ENCODE measurements at places on chromosomes 5 and 9.
A peak's percentile ranks its signal among the peaks of the same experiment; 100 is the strongest.

DNA sequence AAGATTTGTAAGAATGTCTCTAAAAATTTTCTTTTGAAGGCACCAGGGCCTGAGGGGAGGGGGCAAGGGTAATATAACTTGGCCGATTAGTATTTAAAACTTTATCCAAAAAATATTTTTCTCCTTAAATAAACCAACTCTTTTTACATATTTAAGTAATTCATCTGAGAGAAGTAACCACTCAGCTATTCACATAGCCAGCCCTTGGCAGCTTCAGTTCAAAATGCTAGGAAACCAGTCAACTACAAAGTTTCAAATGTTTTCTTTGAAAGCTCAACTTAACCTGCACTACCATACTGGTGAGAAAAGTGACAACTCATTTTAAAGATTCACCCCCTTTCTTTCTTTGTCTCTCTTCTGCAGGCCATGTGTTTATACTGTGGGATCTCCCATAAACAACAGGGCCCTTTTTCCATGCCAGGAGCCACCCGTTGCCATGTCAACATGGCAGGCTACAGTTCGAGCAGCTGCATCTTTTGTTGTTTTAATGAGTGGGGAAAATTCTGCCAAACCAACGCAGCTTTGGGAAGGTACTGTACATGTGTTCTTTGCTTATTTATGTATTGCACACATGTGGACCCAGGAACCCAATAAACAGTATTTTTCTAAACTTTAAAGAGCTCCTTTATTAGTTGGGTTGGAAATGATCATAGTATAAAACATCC, 46.3 kb downstream of the AOPEP start:
- peak; percentile 21 for DNase-seq

GRCh38 chr5:140108093-140109017, 5.6 kb upstream of the PURA start:
- DNase-seq, result no peak

- no peak for DNase-seq
Observed at GRCh38 chr5:32115985-32116384, 58.1 kb downstream of the GOLPH3 start.

DNA sequence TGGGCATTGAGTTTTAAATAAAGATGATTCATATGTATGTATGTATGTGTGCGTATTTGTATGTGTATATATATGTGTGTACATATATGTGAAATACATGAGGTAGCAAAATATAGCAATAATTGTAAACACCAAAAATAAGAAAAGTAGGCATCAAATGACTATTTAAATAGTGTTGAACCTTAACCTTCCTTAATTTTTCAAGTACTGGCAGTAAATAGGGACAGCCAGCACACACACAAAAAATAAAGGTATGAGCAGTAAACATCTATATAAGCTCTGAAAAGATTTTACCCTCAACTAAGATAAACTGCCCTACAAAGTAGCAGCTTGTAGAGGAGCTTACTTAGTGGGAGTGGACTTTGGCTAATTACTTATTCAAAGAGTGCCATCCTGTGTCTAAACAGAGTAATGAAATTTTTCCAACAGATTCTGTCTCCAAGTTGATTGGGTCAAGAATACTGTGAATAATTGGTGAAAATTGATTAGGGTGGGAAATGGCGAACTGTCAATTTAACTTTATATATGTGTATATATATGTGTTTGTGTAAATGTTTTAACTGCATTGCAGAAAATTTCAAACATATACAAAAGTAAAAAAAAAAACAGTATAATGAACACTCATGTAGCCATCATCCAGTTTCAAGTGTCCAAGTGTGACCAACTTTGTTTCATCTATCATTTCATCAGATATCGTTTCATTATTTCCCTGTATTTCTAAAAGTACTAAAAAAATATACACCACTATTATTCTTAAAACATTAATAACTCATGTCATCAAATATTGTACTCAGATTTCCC, 2.0 kb upstream of the ADAMTS6 start:
- DNase-seq, result peak; percentile 78

- no peak for DNase-seq
Observed at GRCh38 chr9:124050955-124051354, 39.4 kb downstream of the LHX2 start.

DNA sequence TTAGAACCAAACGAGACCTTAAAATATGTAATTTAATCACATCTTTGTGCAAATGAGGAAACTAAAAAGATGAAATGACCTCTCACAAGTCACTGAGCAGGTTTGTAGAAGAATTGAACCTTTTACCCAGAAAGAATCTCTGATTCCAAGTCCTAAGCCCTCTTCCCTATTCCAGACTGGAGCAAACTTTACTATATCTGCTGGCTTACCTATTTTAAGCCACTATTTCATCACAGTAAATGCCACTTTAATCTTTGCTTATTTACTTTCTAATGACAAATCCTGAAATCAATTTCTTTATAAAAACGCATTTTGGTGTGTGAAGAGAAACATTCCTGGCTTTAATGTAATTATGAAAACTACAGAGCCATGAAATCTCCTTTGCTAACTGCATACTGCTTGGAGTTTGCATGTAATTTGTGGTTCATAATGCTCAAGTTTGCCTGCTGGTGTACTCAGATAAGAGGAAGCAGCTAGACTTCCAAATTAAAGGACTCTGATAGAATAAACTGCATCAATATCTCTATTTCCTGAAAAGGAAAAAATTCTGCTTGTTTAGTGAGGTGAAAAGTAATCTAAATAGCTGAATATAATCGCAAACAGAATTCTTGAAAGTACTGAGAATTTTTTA, 121.2 kb downstream of the RAB3C start:
- DNase-seq, result no peak

- no peak for DNase-seq
Observed at GRCh38 chr9:137978262-137978714, 100.7 kb downstream of the CACNA1B start.

DNA sequence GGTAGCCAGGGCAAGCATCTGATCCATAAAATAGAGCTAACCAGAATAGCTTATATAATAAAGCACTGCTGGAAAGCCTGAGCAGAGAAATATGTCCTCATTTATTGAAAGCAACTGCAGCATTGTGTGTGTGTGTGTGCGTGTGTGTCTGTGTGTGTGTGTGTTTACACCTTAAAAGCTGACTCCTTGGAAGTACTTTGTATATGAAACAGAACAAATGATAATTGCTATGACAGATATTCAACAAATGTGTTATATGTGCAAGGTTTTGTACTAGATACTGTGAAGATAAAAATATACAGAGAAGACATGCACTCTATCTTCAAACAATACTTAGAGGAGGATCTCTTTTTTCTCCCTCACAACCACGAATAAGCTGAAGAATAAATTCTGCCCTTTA, 22.0 kb upstream of the IFNE start:
- DNase-seq, result no peak

GRCh38 chr5:32690153-32690552, 21.0 kb upstream of the NPR3 start:
- DNase-seq, result peak; percentile 22

DNA sequence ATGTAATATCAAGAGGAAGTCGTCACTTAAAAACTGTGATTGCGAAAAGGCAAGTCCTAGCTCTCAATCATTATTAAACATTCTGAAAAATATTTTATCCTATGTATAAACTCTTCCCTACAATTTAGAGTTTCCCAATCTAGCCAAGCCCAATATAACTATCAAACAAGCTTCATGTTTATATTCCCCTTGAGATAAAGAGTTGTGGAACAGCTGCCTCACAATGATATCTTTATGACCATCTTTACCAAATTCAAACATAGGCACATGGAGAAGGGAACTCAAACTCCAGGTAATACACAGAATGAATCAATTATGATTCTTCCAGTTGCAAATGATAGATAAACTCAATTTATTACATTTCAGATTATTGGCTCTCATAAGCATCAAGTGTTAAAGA, 1468.7 kb downstream of the EFNA5 start:
- no peak for DNase-seq

- no peak for DNase-seq
Observed at GRCh38 chr9:117823576-117823975, 119.4 kb downstream of the TLR4 start.

DNA sequence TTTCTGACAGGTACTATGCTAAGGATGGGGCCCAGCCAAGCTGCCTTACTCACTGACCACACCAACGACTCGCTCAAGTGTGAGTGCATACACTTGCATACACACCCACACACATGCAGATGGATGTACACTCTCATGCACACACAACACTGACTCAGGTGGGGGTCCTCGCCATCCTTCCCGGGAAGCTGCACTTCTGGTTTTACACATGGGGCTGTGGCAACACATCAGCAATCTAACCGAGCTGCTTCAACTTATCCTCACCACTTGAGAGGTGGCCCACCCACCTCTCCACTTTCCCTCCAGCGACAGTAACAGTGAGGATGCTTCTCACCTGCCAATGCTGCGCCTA, 67.2 kb upstream of the SLC25A51 start:
- DNase-seq, result no peak

- no peak for DNase-seq
Observed at GRCh38 chr9:36499174-36499890, 73.4 kb upstream of the MELK start.

GRCh38 chr5:111774525-111774924, 17.5 kb upstream of the NREP start:
- peak; percentile 65 for DNase-seq

GRCh38 chr9:87327575-87328125, 170.0 kb upstream of the DAPK1 start:
- DNase-seq, result peak; percentile 38

DNA sequence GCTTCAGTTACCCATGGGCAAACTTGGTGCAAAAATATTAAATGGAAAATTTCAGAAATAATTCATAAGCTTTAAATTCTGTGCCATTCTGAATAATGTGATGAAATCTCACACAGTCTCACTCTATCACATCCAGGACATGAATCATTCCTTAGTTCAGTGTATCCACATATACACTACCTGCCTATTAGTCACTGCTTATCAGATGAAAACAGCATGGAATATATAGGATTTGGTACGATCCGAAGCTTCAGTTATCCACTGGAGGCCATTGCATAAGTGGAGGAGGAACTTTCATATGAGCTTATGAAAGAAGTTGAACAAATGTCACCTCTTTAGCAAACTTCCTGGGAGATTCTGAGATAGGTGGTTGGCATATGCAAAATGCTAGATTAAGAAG, 64.2 kb downstream of the GAPVD1 start:
- no peak for DNase-seq

GRCh38 chr9:95552814-95553546, 36.2 kb upstream of the PTCH1 start:
- peak; percentile 25 for DNase-seq

GRCh38 chr5:160492565-160492964, 70.9 kb downstream of the PTTG1 start:
- DNase-seq, result no peak

DNA sequence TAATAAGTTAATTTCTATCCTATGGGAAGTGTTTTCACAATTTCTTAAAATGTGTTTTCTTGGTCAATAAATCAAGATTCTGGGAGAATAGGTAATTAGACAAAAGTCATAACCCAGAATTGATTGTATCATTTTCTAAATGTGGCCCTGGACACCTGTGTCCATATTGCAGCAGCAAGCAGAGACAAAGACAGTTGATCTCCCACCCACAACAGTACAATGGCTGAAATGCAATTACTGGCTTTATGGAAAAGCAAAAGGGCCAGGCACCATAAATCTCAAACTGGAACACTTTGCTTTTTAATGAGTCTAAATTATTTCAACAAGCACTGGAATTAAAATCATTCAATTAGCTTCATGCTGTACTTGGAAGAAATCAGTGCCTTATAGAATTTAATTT, 157.2 kb downstream of the ESM1 start:
- no peak for DNase-seq

DNA sequence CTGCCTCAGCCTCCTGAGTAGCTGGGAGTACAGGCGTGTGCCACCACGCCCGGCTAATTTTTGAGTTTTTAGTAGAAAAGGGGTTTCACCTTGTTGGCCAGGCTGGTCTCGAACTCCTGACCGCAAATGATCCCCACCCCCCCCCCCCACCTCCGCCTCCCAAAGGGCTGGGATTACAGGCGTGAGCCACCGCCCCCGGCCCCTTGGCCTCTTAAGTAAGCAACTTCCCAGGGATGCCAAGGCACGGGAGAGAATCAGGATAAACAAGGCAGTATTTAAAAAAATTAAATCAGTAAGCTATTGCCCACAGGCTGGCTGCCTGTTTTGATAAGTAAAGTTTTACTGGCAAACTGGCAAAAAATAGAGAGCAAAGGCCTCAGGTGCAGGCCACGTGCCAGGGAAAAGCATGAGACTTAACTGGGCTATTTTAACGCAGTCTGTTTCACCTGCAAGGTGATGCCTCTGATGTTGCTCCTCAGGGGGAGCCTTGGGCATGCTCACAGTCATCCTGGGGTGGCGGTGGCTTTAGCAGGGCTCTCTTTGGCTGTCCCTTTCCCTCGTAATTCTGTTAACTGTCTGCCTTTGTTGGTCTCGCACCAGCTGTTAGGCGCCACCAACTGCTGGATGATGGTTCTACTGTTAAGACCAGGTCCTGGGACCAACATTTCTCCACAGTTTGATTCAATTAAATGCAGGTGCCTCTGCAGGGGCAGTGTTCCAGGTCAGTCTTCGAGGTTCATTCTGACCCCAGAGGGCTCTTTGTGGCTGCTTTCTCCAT, 19.4 kb upstream of the RNF130 start:
- DNase-seq, result peak; percentile 39

DNA sequence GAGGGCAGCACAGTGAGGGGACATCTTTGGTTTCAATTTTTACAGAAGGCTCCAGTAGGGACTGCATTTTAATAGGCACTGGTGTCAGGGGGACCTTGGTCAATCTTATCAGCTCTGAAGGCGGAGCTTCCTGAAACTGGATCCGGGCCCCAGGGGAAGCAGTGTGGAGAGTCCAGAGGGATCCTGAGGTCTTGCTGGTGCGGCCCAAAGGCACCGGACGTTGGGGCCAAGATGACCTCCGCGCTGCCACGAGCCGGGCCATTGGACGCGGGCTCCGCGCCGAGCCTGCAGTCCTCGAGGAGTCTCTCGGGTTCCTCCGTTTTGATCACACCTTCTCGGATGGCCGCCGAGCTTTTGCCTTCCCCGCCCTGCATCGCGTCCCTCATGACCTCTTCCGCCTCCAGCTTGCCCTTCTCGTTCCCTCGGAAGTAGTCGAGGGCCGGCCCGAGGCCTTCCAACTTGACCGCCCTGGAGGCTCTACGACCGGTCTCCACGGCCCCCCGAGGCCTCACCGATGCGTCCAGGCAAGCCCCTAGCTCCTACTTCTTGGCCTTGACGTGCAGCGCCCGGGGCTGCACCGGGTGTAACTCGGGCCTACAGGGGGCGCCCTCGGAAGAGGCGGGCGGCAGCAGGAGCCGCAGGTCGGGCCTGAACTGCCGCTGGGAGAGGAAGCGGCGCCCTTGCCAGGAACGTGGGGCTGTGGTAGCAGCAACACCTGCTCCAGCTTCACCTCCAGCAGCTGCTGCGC, 18.8 kb downstream of the C5orf52 start:
- no peak for DNase-seq

GRCh38 chr9:92706218-92706940, 36.4 kb upstream of the IPPK start:
- peak; percentile 12 for DNase-seq
